ENCODE measurements at places on chromosomes 3 and 15.

GRCh38 chr3:40262331-40262730, 47.2 kb upstream of the EIF1B start:
- H3K4me1 ChIP-seq, result no peaks in the 10 kb centered on the region
- H3K27me3 ChIP-seq, result no peaks in the 10 kb centered on the region
- H3K27ac ChIP-seq, result no peak overlapping the region

DNA sequence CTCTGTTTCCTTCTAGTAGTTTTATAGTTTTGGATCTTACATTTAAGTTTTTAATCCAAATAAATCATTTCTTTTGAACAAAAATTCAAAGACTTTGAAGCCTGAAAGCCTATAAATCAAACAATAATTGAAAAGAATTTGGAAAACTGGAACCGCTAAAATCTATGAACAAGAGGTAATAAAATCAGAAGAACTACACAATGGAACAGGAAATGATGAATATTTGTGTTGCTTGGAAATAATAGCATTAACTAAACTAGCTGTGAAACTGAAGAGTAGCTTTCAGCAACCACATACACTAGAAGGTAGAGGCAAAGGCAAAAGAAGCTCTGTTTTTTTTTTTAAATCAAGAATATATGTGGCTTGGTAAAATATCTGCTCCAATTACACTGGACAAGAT, 147.9 kb upstream of the ABI3BP start:
- no peak for DNase-seq
- no peaks in the 10 kb centered on the region for H3K36me3 ChIP-seq
- no peak overlapping the region for H3K4me3 ChIP-seq
- H3K27me3 ChIP-seq, result no peaks in the 10 kb centered on the region
- H3K27ac ChIP-seq, result no peak overlapping the region
- H3K4me1 ChIP-seq, result no peaks in the 10 kb centered on the region

GRCh38 chr15:91237445-91237844, 137.4 kb downstream of the SV2B start:
- DNase-seq, result no peak
- H3K36me3 ChIP-seq, result no peaks in the 10 kb centered on the region
- H3K27me3 ChIP-seq, result no peaks in the 10 kb centered on the region
- H3K27ac ChIP-seq, result no peak overlapping the region

DNA sequence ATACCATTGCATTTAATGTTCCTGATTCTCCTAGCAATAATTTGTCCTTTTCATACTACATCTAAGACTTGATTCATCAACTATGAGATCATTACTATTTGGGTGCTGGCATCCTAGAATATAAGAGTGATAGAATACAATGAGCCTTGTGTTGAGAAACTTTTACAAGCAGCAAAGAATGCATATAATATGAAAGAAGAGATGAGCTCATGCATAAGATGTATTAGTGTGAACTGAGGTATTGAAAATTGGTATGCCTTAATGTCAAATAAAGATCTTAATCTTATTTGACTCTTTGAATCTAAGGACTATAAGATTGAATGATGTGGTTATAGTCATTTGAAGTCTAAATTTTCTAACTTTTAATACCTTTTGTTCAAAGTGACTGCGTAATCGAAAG, 220.0 kb upstream of the ARHGEF26 start:
- H3K4me3 ChIP-seq, result no peak overlapping the region
- H3K27ac ChIP-seq, result no peak overlapping the region
- no peaks in the 10 kb centered on the region for H3K27me3 ChIP-seq

- H3K27me3 ChIP-seq, result no peaks in the 10 kb centered on the region
- no peak overlapping the region for H3K27ac ChIP-seq
- no peaks in the 10 kb centered on the region for H3K4me1 ChIP-seq
- H3K36me3 ChIP-seq, result no peaks in the 10 kb centered on the region
- no peak overlapping the region for H3K4me3 ChIP-seq
Observed at GRCh38 chr3:83063446-83063845, 1302.0 kb upstream of the GBE1 start.

DNA sequence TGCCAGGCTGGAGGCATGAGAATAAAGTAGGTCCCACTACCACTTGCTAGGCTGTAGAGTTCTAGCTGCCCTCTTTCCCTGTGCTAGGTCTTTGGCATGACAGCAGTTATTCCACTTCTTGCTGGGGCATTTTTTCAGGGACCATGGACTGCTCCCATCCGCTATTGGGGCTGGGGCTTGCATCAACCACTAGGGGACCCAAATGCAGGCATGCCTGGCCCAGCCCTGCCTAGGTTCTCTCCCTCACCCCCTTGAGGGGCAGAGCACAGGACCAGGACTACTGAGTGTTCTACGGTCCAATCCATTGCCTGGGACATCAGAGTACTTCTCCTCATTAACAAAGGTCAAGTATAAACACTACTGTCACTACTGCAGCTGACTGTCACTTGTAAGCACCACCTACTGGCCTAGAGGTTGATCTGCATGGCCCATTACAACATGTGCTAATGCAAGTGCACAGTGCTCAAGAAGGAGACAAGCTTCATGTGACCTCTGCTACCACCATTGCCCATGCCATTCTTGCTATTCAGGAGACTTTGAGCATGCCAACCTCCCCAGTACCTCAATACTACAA, 270.5 kb downstream of the MBNL1 start:
- no peaks in the 10 kb centered on the region for H3K27me3 ChIP-seq
- H3K27ac ChIP-seq, result no peak overlapping the region
- H3K4me1 ChIP-seq, result no peaks in the 10 kb centered on the region

DNA sequence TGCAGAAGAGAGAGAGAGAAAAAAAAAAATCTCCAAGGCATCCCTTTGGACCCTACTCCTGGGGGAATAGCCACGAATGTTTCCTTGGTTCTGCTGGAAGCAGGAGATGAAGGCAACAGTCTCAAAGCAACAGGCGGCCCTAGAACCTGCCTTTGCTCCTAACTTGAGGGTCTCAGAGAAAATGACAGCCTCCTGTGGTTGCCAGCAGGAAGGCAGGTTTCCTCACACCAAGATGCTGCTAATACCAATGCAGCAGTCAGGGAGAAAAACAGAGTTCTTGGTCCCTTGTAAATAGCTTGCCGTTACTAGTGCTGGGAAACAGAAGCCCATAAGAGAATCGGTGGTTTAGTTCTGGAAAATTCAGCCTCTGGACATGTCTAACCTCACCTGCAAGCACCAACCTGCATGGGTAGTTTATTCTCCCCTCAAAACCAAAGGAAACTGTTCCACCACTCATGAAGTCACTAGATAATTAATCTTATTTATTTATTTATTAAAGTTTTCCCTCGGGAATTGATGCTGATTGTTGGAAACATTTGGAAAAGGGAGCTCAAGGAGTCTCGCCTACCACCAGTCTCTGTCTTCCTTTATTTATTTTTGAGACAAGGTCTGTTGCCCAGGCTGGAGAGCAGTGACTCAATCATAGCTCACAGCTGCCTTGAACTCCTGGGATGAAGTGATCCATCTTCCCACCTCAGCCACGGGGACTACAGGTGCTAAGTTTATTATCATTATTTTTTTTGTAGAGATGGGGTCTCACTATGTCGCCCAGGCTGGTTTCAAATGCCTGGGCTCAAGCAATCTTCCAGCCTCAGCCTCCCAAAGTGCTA, 883 bp upstream of the FRMD4B start:
- H3K36me3 ChIP-seq, result no peaks in the 10 kb centered on the region
- no peak for DNase-seq
- H3K4me1 ChIP-seq, result no peaks in the 10 kb centered on the region

Measured in ovary (tissue), 10 donors.